ENCODE measurements at places on chromosomes 5 and 9.

DNA sequence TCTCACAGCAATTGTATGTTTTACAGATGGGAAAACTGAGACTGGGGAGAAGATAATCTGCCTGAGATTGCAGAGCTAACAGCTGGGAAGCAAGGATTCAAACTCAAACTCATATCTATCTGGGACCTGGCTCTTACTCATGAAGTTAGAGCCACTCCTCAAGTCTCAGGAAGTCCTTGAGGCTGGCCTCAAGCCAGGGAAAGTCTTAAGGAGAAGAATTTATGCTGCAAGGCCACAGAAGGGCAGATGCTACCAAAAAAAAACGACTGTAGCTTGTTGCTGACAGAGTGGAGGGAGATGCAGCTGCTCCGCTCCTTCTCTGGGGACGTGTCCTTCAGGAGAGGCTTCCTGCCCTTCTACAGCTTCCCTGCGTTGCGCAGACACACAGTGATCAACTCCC is 39.8 kb downstream of the BARHL1 start:
- peak; percentile 29 for DNase-seq

DNA sequence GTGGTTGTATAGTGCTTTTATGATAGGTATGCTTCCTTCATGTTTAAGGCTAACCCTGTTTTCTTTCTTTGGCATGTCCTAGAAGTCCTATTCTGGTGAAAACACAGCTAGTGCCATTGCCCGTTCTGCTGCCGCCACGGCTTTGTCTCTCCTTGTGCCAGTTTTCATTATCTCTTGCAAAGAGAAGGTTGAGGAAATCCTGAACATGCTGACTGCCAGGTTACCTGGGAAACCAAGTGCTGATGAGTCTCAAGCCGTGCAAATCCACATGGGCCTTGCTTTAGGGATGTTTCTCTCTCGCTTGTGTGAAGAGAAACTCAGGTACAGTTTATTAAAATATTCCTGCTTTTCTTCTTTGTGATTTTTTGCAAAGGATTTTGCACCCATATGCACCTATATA is 102.2 kb downstream of the HACD4 start:
- no peak for DNase-seq

- no peak for DNase-seq
These were observed 37.1 kb downstream of the DNAJB5 start for GRCh38 chr9:35026671-35027070.

- no peak for DNase-seq
These were observed 160.0 kb downstream of the RMI1 start for GRCh38 chr9:84140535-84141101.

DNA sequence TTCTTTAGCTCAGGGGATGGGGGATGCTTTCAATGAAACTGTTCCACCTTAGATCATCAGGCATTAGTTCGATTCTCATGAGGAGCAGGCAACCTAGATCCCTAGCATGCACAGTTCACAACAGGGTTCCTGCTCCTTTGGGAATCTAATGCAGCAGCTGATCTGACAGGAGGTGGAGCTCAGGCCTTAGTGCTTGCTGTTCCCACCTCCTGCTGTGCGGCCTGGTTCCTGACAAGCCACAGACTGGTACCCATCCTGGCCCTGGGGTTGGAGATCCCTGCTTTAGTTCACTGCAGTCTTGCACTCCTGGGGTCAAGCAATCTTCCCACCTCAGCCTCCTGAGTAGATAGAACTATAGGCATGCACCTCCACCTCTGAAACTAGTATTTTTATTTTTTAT is 1369.8 kb upstream of the NUDT12 start:
- no peak for DNase-seq

GRCh38 chr5:154238776-154239481 is 48.4 kb downstream of the GALNT10 start:
- DNase-seq = no peak

DNA sequence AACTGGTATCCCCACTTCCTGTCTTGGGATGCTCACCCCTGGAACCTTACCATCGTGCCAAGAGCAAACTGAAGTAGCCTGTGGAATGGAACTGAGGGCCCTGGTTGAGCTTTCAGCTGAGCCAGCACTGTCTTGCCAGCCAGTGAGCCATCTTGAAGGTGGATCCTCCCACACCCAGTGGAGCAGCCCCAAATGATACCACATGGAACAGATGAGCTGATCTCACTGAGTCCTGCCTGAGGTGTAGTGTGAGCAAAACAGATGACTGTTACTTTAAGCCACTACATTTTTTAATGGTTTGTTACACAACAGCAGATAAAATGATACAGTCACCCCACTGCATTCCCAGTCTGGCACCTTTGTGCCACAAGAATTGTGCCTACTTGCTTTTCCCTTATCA is 2.2 kb upstream of the PCYOX1L start:
- no peak for DNase-seq

- DNase-seq = peak; percentile 44
These were observed 79.2 kb downstream of the OTULIN start for GRCh38 chr5:14743601-14744295.

DNA sequence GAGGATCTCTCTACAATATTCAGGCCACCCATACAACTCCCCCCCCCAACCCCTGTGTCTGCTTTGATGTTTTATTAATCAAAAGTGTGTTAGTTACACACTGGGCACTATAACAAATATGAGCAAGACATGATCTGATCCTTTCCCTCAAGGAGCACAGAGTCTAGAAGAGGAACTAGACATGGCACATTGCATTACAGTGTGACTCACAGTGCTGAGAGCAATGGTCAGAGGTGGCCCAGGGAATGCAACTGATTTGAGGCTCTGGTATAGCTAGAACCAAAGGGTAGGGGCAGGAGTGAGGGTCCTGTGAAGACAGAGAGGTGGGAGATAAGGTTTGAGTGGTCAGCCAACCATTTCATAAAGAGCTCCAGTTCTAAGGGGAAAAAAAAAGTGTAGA is 539.2 kb downstream of the ACTL7B start:
- no peak for DNase-seq

DNA sequence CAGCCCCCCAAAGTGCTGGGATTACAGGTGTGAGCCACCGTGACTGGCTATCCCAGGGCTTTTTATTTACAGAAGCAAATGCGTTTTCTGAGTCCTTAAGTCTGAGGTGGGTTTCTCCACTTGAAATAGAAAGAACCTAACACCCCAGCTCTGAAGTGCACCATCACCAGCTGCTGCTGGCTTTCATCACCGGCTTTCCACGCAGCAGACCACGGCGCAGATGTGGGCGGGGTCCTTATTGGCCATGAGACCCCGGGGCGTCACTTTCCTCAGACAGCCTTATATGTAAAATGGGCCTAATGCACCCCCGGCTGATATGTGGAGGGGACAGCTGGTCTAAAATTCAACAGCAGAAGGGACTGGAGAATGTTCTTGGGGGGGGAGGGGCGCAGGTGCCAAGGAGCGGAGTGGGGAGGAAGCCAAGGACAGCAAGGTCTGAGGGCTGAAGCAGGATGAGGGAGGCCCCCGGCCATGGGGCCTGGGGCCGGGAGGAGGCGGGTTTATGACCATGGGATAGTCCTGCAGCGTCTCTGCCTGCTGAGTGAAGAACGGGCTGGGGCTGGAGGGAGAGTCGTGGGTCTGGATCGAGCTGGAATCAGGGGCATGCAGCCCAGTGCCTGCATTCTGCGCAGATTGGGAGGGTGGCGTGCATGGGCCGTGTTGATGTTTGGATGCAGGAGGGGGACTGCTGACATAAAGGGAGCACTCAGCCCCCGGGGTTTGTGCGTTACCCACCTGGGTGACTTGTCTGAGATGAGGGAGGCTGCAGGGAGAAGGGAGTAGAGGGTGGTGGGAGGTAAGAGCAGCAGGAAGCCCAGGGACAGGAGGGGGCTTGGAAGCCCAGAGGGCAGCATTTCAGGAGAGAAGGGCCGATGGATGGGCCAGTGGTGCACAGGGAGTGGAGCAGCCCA is 30.2 kb downstream of the RASGEF1C start:
- DNase-seq = no peak

GRCh38 chr9:135290086-135290485 is 189.5 kb upstream of the PPP1R26 start:
- DNase-seq = peak; percentile 78

GRCh38 chr5:159782197-159782994 is 133.9 kb upstream of the ADRA1B start:
- DNase-seq = no peak

GRCh38 chr9:14173713-14174112 is 140.2 kb downstream of the NFIB start:
- DNase-seq = no peak

Data from cardiac septum (tissue), 1 donor.